ENCODE measurements at places on chromosomes 5 and 9.
A peak's percentile ranks its signal among the peaks of the same experiment; 100 is the strongest.

- no peak for DNase-seq
Measured at GRCh38 chr5:67106626-67107342, 89.8 kb downstream of the CD180 start.

DNA sequence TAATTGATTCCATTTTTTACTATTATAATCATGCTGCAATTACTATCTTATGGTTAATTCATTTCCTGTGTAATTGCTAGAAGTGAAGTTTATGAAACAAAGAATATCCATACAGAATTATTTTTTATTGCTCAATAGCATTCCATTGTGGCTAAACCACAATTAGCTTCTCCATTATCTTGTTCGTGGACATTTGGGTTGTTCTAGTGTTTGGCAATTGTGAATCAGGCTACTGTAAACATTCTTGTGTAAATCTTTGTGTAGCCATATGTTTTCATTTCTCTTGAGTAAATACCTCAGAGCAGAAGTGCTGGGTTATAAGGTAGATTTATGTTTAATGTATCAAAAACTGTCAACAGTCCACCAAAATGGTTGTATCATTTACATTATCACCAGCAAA, 341.1 kb downstream of the MAT2B start:
- peak; percentile 49 for DNase-seq

DNA sequence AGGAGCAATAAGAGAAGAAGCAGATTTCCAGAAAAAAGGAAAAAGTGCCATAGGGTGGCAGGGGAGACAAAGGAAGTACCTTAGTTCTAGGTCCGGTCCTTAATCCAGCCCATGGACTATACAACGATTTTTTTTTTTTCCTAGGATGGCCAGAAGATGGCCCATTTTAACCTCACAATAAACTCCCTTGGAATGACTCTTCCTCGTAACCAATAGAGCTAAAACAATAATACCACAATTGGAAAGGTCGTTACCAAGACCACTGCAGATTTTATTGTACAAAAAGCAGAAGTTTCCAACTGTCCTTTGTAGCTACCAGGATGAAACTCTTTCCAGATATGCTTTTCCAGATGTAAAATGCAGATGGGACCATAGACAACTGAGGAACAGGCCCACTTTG, 34.4 kb upstream of the SSBP2 start:
- DNase-seq: no peak

GRCh38 chr9:99106044-99106375, 1.1 kb downstream of the TGFBR1 start:
- no peak for DNase-seq

DNA sequence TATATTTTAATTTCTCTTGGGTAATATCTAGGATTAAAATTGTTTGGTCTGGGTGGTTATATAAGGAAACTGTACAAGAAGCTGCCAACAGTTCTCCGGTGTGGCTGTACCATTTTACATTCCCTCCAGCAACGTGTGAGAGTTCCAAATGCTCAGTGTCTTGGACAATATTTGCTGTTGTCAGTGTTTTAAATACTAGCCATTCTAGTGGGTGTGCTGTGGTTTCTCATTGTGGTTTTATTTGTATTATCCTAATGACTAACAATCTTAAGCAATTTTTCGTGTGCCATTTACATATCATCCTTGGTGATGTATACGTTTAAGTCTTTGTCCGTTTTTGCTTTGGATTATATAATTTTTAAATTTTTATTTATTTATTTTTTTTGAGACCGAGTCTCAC, 34.0 kb downstream of the TNFSF15 start:
- peak; percentile 61 for DNase-seq

DNA sequence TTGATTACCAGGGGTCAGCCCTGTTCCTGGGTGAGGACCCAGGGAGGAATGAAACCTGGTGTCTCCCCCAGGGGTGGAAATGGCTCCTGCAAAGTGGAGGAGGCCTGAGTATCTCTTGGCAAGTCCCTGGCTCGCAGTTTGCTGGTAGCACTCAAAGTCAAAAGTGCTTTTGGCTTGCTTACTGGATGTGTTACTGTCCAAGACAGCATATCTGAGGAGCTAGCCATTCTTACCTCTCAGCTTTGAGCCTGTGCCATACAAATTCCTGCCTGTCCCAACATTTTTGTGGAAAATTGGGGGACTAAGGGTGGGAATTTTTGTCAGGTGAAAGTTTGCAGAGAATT, 9.9 kb downstream of the ZNF618 start:
- no peak for DNase-seq

GRCh38 chr5:66989781-66990180, 206.8 kb downstream of the CD180 start:
- DNase-seq: no peak

GRCh38 chr9:93141771-93142483, 7.9 kb upstream of the NINJ1 start:
- DNase-seq: no peak

- DNase-seq: peak; percentile 11
Measured at GRCh38 chr5:147887930-147888329, 9.4 kb downstream of the SCGB3A2 start.

DNA sequence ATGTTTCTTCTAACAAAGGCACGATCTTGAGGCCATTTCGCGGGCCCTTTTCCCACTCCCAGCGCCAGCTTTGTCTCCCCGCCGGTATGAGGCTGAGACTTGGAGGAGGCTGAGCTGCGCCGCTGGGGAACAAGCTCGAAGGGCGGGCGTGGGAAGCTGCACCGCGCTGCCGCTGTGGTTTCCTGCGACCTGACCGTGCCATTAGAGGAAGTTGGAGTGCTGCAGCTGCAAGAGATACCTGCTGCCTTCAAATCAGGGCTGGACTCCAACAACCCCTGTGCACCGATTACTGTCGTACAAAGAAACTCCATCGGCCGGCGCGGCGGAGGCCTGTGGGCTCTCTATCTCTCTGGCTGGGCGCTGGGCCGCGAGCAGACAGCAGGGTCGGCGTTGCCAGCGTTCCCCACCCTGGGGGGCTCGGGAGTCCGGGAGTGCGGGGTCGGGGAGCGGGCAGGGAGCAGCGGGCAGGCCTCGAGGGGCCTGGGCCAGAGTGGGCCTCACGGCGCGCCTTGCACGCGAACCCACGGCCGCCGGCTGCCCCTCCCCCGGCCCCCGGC, 1.3 kb upstream of the ERBIN start:
- DNase-seq: peak; percentile 70

GRCh38 chr5:123264394-123264793, 158.8 kb downstream of the CEP120 start:
- peak; percentile 52 for DNase-seq

DNA sequence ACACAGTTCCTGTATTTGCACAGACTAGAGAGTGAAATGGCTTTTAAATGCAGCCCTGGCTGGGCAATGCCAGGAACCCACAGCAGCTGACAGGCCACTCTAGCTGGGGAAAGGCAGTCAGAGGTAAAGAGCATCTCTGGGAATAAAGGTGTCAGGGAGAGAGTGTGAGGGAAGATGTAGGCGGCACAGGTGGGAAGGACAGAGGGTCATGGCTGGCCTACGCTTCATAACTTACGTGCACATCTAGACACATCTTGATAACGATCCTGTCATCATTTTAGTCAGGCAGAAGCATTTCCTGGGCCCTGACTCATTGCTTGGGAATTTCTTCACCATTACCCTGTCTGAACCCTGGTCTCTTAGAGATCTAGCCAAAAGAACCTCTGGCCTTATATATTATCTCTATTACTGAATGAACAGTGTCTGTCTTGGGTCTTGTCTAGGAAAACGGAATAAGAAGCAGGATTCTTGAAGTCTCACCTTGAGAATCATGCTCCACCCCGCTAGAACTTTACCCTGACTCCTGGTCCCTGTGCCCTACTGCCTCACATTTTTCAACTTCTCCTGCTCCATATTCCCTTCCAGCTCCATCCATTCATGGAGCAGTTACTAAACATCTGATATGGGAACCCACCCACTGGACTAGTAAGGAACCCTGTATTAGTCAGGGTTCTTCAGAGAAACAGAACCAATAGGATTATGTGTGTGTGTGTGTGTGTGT, 106.4 kb upstream of the ELL2 start:
- DNase-seq: peak; percentile 90

GRCh38 chr9:119298076-119298853, 71.0 kb downstream of the BRINP1 start:
- no peak for DNase-seq

- peak; percentile 93 for DNase-seq
Measured at GRCh38 chr5:111929867-111930266, 172.9 kb upstream of the NREP start.

DNA sequence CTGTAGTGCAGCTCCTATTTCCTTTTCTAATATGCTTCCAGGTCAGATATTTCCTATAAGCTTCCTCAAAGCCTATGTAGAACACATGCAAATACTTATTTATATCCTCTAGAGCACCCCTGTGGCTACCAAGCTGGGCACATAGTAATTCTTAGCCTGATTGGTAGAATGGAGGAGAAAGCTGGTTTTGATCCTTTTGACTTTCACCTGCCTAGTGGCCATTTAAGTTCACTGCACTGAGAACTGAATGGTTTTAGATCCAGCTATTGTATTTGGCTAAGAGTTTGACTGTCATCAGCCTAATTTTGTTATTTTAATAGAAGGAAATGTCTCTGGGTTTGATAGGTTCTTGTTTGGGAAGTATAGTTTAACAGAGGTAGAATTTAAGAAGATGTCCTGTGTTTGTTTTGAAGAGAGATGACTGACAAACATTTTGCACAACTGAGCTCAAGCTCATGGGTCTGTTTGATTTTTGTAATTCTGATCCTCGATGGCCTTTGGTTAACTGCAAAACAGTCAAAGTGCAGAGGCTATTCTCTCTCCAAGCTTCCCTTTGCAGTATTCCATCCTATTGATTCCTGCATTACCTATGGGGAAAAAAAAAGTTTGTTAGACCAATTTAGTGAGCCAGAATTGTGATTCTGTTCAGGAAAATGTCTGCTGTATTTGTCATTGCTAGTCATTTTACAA, 85.4 kb downstream of the KCNN2 start:
- peak; percentile 4 for DNase-seq

DNA sequence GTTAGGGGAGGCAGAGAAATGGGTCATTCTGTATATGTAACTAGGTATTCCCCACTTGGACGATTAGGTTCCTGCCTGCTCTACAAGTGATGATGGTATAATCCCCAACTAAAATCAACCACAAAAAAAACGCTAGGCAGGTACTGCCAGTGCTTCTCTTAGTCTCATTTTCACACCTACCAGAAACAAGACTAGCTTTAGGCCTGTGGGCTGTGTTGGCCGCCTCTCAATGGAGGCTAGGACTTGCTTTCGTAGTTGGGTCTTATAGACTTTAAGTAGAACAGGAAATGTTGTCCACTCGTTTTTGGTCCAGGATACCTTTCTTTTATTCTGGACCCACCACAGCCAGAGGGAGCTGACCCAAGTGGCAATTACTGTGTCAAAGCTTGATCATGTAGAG, 111.8 kb downstream of the UNC13B start:
- no peak for DNase-seq

GRCh38 chr5:99706160-99706559, 777.4 kb upstream of the CHD1 start:
- DNase-seq: no peak

DNA sequence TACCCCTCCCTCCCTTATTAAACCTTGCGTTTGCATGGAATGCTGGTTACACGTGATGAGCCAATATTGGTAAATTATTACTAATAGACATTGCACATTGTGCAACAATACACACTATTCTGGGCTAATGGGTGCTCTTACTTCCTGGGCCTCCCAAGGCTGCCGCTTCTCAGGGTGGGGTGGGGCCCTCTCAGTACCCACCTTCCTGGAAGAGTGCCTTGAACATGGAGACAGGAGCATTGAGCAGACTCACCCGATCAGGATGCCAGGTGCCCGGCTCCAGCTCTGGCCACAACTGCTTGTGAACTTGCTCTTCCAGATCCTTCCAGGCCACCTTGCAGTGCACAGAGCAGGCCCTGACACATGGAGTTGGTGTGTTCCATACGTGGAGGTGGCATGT, 24.7 kb upstream of the CEP72 start:
- no peak for DNase-seq

- DNase-seq: no peak
Measured at GRCh38 chr5:509611-510185, 14.6 kb downstream of the SLC9A3 start.

DNA sequence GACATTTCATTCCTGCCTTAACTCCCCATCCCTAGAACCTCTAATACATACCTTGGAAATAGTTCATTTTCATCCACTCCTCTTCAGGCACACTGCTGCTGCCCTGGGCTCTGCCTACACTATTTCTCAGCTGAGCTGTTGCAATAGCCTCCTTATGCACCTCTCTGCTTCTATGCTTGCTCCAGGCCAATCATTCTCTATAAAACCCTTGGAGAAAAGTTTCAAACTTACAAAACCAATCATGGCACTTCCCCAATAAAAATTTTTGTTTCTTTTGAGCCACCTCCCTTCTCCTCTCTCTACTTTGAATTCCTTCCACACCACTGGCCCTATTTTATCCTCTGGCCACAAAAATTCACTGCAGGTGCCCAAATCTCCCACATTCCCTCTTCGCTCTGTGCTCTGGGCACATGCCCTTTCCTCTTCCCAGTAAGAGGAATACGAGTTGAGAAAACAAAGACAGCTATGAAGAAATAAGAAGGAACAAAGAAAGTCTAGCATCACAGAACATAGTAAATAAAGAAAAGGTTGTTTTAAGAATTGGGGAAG, 301.4 kb downstream of the ELAVL2 start:
- DNase-seq: no peak

- no peak for DNase-seq
Measured at GRCh38 chr5:94632024-94632423, 13.6 kb downstream of the SLF1 start.

GRCh38 chr9:121721770-121722169, 70.3 kb downstream of the DAB2IP start:
- DNase-seq: no peak

DNA sequence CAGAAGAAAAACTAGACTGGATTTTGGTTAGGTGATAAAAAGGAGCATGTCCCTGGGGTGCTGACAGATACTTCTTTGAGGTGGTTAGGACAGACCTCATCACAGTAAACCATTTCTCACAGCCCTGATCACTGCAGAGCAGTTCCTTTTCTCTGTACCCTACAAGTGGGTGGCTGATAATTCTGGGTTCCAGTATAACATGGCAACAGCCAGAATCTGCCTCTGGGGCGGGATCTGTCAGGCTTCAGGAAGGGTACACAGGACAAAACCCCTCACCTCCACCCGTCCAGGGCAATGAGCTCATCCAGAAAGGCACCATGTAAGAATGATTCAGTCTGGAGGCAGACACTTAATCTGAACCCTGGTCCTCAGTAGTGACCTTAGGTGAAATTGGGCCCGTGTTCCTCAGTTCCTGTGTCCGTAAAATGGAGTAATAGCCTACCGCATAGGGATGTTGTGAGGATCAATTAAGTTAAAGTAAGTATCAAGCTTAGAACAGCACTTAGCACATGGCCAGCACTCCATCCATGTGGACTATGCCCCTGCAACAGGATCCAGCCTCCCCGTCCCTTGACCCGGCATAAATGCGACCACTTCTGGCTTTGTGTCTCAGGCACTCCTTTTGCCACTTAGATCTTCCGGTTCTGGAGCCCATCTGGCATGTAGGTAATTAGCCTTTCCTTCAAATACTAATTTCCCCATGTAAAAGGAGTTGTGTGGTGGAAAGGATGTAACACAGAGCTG, 129.2 kb downstream of the LHFPL2 start:
- no peak for DNase-seq

GRCh38 chr9:3873818-3874217, 348.0 kb upstream of the RFX3 start:
- peak; percentile 87 for DNase-seq

All from fibroblast of skin of scalp (primary cell).